Psoas muscle (tissue), 8 donors: ENCODE measurements at places on chromosomes 13 and 19.

DNA sequence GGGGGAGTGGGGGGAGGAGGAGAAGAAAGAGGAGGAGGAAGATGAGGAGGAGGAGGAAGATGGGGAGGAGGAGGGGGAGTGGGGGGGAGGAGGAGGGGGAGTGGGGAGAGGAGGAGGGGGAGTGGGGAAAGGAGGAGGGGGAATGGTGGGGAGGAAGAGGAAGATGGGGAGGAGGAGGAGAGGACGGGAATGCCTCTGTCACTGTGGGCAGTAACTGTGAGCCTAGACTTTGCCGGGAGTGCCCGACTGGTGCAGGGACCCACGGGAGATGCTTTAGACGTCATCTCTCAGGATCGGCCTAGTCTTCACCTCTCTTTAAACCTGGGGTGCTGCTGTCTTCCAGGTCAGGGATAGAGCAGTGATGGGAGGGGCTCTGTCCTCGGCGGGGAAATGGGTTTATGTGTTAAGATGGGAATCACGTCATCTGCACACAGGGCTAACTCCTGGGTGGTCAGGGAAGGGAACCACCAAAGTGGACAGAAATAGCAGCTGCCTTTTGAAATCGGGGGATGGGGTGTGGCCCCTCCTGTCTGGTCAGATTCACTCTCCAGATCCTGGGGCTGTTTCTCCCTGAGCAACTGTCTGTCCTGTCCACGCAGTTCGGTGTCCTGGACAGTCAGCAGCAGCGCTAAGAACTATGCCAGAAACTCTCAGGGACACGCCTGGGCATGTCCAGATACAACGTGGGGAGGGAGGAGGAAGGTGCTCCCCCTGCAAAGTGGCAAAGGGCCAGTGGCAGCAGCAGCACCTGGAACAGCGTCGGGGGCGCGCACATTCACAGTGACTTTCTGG, 26.9 kb downstream of the GAS6 start:
- DNase-seq, result peak; percentile 58

GRCh38 chr19:8673276-8673891, 25.2 kb downstream of the ACTL9 start:
- no peak for DNase-seq

- no peak for DNase-seq
Measured at GRCh38 chr13:108961542-108962125, 332.2 kb downstream of the MYO16 start.

GRCh38 chr13:106521095-106521799, 14.2 kb downstream of the EFNB2 start:
- no peak for DNase-seq

- no peak for DNase-seq
Measured at GRCh38 chr13:49450105-49450819, 6.2 kb downstream of the SETDB2 start.

- DNase-seq, result no peak
Measured at GRCh38 chr13:80441968-80442367, 101.0 kb upstream of the SPRY2 start.

- DNase-seq, result no peak
Measured at GRCh38 chr19:3132971-3133792, 2.7 kb upstream of the GNA15 start.

- DNase-seq, result no peak
Measured at GRCh38 chr13:110571896-110572777, 10.6 kb upstream of the RAB20 start.
